ENCODE measurements at places on chromosomes 13 and 19.

DNA sequence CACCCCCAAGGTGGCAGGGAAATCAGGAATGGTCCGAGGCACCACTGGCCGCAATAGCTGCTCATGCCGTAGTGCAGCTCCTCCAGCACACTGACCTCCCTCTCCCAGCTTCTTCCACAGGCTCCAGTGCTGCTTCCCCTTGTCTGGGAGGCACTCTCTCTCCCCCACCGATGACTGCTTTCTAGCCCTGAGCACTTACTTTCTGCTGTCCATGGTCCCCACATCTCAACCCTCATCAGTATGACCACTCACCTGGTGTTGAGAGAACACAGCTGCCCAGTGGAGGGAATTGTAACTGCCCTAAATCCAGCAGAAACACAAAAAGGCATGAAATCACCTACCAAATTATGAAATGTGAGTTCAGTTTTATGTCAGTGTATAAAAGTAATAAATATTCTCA, 28.9 kb upstream of the TPP2 start:
- DNase-seq, result no peak

DNA sequence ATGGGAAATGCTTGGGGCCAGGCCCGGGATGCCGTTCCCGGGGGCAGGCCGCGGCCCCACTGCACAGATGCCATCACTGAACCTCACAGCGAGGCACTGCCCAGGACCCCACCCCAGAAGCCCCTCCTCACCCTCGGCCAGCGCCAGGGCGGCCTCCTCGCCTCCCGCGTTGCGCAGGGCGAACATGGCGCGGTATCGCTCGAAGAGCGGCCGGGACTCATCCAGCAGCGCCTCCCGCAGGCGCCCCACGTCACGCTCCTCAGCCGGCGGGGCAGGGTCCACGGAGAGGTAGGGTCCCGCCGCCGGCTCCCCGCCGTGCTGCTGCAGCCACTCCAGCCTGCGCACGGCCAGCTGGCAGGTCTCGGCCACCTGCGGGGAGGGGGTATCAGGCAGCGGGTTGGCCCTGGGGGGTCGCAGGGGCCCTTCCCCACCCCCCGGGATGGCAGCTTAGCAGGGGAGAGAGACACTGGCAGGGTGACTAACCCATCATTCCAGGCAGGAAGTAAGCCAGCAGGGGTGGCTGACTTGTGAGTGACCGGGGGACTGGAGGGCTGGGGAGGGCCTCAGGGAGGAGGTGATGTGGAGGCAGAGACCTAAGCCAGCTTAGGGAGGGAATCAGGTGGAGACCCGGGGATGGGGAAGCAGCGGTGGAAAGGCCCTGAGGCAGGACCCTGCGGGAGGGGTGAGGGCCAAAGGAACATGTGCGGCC, 8.2 kb downstream of the DOHH start:
- no peak for DNase-seq

DNA sequence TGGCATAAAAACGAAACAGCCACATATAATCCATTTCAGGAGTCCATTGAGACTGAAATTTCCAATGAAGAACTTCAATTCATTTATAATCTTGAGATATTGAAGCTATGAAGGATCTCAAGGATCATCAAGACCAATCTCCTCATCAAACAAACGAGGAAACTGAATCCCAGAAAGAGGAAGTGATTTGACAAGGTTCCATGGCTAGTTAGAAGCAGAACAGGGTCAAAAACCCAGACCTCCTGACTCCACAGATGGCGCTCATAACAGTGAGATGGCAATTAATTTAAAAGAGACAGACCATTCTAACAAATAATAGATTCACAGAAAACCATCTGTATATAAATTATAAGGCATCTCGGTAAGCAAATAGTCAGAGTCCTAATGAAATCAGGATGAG, 229.7 kb downstream of the KCTD12 start:
- DNase-seq, result no peak

- peak; percentile 98 for DNase-seq
Observed at GRCh38 chr19:49812997-49813861, at the start of gene FUZ. TSS of gene FUZ (minus strand) at chr19:49813292. CDS start at chr19:49813106, 186 bp downstream.

- peak; percentile 85 for DNase-seq
Observed at GRCh38 chr13:67224148-67224846, 5.8 kb downstream of the PCDH9 start.

DNA sequence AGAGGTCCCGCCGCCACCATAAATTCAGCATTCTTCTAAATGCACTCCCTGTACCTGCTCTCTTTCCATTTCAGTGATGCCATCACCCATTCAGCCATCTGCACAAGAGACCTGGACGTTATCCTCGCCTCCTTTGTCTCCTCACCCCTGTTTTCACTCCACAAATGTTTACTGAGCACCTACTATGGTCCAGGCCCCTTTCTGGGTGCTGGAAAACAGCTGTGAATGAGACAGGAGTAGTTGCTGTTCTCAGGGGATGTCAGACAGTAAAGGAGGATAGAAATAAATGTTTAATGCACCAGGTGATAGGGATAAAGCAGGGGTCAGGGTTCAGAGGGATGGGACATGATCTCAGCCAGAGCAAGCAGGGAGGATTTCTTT, 3.3 kb downstream of the AP1M1 start:
- no peak for DNase-seq

- no peak for DNase-seq
Observed at GRCh38 chr13:23776698-23777574, 112.3 kb downstream of the MIPEP start.

- no peak for DNase-seq
Observed at GRCh38 chr13:100106005-100106404, 17.1 kb downstream of the PCCA start.

DNA sequence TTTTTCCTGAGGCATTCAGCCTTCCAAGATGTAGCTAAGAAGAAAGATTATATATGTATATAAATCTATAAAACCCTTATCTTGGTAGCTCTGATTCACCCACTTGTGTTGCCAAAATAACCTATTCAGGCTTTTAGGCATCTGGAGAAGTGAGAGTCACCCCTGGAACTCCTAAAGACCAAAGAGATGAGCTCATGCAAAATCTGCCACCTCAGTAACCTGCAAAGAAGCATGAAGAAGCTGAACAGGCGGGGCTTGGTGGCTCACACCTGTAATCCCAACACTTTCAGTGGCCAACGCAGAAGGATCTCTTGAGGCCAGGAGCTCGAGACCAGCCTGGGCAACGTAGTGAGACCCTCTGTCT, 393.7 kb downstream of the FOXO1 start:
- no peak for DNase-seq

DNA sequence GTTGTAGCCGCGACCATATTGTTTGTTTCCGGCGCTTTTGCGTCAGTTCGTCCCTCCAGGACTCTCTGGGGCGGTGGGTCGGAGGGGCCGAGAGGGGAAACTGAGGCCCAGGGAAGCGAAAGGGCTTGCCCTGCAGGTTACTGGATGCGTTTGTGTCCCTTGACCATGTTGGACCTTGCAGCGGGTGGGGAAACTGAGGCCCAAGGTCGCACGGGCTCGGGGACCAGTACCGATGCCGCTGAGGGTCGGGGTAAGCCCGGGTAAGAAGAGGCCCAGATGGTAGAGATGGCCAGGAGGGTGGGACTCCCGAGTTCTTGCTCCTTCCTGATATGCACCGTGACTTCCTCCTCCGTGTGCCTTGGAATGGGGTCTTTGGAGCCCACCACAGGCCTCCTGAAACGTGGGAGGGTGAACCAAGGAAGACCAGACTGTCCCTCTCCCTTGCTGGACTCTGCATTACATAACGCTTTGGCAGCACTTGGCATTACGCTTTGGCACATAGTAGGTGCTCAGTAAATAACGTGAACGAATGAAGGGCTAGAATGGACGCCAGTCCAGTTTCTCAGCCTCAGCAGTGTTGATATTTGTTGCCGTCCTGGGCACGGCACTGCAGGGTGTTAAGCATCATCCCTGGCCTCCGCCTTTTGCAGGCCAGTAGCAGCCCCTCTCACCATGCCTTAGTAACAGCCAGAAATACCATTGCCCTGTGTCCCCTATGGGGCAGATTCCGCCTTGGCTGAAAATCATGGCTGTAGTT, 743 bp downstream of the CHAF1A start:
- DNase-seq, result no peak

GRCh38 chr13:32932376-32932775, 83.8 kb upstream of the KL start:
- DNase-seq, result no peak

- DNase-seq, result no peak
Observed at GRCh38 chr19:43781630-43782310, 997 bp upstream of the KCNN4 start.

- DNase-seq, result no peak
Observed at GRCh38 chr19:46998445-46999125, 21.1 kb upstream of the NPAS1 start.

DNA sequence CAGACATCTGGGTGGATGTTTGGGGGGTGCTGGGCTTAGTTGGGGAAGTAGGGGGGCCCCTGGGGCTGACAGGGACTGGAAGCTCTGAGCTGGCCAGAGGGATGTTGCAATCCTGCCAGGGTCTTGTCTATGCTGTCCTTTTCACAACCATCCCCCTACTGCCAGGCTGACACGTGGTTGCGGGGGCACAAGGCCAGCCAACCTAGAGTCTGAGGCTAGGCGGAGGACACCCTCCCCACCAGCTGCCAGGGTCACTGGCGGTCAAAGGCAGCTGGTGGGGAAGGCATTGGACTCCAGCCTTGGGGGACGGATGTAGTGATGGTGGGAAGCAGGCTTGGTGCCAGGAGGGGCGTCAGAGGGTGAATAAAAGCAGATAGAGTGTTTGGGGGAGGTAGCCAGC, 1.6 kb upstream of the APOC1 start:
- DNase-seq, result no peak

DNA sequence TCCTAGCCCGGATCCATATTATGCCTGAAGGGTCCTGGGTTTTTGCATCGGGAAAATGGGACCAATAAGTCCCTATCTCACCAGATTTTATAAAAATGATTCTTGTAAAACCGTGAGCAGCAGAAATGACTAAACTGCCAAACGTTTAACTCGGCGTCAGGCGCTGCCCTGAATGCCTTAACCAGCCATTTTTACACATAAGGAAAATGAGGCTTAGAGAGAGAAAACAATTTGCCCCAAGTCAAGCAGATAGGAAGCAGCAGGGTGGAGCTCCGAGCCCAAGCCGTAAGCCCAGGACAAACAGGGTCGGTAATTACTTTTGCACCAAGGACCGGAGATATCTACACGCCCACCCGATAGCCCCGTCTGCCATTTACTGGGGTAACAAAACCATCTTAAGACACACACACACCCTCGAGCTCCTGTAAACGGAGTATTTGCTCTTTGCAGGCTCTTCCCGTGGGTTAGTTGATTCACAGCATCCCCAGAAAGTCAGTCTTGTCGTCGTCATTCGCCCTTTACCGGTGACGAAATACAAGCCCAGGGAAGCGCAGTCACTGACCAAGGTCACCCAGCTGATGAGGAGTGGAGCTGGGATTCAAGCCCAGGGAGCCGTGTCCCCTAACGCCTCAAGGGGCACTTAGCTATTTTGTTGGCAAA, 16.0 kb upstream of the MRI1 start:
- no peak for DNase-seq

- DNase-seq, result no peak
Observed at GRCh38 chr13:21573920-21574712, 29.9 kb downstream of the MICU2 start.

DNA sequence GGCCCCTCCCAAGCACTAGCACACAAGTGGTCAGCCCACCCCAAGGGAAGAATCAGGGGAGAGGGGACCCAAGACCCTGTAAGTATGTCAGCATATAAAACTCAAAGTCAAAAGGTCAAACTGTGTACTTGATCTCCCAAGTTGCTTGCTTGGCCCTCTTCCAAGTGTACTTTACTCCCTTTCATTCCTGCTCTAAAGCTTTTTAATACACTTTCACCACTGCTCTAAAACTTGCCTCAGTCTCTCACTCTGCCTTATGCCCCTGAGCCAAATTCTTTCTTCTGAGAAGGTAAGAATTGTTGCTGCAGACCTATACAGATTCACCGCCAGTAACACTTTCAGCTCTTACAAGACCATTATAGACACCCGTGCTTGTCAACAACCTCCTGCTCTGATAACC, 15.1 kb upstream of the RNASEH2B start:
- no peak for DNase-seq

DNA sequence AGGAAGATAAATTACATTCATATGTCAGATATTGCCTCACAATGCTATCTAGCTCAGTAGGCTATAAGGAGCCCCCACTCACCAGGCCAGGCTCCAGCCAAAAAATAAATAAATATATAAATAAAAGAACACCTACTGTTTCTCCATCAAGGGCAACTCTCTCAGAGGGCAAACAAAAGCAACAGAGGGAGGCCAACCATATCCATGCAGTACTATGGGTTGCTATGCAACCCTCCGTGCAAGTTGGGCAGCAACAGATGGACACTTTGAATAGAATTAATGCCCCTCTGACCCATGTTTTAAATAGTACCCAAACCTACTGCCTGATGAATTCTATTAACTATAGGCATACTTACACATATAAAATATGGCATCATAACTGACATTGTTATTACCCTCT, 279.8 kb upstream of the EDNRB start:
- peak; percentile 44 for DNase-seq

- DNase-seq, result no peak
Observed at GRCh38 chr13:82248762-82249161, 1633.5 kb downstream of the SLITRK1 start.

DNA sequence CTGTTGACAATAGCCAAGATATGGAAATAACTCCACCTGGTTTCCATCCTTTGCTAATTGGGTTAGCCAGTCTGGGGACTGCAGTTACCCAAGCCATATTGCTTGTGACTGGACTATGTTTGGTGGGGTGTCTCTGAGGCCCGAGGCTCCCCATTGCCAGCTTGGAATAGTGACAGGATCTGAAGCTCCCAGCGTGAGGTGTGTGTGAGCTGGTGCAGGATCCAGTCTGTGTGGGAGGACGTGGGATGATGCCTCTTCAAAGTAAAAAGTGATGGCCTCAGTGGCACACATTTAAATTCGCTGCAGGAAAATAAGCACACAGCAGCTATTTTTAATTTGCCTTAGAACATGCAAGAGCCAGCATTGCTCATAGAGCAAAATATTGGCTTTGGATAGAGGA, 75.0 kb downstream of the TEX26 start:
- DNase-seq, result no peak

GRCh38 chr13:49635599-49636433, 7.5 kb downstream of the ARL11 start:
- DNase-seq, result no peak

DNA sequence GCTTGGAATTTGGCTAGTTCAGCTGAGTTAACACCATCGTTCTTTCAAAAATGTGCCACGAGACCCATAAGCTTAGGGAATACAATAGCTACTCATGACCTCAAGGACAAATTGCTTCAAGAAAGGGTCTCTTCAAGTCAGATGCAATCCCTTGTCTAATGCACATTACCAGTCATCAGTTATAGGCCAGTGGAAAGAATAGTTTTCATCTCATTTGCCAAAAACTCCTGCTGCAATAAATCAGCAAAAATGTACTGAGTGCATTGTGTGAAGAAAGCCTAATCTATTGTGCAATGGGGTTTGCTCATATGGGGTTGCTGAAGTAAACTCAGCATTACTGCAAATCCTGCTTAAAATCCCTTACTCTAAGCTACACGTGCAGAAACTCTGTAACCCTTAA, 208.3 kb upstream of the NBEA start:
- no peak for DNase-seq

DNA sequence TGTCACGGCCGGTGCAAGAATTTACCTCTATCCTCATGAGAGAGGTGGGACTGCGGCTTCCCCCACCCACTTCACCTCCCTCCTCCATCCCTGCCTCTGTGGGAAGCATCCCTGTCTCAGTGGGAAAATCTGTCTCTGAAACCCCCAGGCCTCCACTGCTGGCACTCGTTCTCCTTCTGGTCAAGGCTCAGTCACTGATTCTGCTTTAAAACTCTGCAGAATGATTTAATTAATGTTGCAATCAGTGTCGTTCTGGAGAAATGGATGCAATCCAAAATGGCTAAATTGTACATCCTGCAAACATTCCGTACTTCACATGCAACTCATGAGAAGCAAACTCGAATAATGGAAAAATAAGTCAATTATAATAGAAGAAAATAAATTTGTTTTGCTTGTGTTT, 5.6 kb downstream of the RASL11A start:
- DNase-seq, result no peak
